ENCODE measurements at places on chromosomes 5 and 9.

DNA sequence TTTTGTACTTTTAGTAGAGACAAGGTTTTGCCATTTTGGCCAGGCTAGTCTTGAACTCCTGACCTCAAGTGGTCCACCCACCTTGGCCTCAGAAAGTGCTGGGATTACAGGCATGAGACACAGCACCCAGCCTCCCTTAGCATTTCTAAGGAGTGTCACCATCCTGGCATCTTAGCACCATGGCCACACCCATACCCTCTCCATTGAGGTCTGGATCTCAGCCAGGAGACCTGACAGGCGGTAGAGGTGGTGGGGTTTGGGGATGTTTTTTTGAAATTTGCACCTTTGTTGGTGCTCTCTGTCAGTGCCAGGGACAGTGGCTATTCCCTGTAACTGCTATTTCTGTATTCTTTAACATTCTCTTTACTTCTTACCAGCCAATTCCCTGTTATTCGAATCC, 72.5 kb downstream of the TRIM36 start:
- DNase-seq, result no peak

- no peak for DNase-seq
Observed at GRCh38 chr5:126016256-126016655, 407.0 kb upstream of the GRAMD2B start.

DNA sequence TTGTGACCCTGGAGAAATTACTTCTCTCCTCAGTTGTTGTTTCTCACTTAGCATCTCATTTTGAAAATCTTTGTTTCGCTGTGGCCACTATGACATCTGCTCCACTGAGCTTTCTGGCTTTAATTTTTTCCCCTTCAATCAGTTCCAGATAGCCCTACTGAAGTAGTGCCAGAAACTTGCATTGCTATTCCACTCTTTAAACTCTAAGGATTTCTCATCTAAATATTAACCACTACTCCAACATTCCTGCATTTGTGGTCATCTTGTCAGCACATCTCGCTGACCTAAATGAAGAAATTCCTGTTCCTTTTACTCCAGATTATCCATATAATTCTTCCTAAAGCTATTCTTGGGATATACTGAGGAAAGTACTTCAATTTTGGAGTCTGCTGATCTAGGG, 15.3 kb upstream of the NOL6 start:
- DNase-seq, result peak; percentile 79

- no peak for DNase-seq
Observed at GRCh38 chr9:103674271-103674670, 419.8 kb upstream of the SMC2 start.

GRCh38 chr9:82513242-82513751, 524.7 kb downstream of the SPATA31D1 start:
- peak; percentile 62 for DNase-seq

GRCh38 chr9:127013597-127013996, 99.0 kb downstream of the RALGPS1 start:
- peak; percentile 38 for DNase-seq

DNA sequence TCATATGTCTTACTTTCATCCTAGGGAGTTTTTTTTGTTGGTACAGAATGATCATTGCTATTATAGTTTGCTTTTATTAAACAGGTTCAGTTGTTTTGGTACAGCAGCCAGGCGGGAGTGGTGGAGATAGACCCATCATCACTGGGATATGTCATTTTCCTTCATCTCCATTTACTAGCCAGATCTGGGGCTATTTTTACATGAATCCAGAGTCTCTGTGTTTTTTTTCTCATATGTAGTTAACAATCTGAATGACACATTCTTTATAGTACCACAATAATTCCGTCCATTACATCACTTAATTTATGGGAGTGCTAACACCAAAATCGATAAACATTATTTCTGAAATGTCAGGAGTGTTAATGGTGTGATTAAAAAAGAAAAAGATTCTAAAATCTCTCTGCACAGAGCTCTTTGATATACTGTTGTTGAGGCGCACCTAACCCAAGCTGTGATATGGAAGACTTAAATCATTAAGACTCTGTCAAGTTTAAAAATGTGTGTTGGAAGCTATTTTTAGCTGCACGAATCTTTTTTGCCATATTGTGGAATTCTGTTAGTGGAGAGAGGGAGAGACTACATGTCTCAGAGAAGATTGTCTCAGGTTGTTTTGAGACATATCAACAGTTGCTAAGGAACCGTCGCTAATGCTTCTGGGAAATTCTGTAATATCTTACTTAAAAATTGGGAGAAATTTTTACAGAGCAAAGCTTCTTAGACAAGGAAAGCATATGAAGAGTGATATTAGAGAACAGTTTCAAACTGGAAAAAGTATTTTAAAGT, 59.6 kb downstream of the RPS23 start:
- peak; percentile 12 for DNase-seq

DNA sequence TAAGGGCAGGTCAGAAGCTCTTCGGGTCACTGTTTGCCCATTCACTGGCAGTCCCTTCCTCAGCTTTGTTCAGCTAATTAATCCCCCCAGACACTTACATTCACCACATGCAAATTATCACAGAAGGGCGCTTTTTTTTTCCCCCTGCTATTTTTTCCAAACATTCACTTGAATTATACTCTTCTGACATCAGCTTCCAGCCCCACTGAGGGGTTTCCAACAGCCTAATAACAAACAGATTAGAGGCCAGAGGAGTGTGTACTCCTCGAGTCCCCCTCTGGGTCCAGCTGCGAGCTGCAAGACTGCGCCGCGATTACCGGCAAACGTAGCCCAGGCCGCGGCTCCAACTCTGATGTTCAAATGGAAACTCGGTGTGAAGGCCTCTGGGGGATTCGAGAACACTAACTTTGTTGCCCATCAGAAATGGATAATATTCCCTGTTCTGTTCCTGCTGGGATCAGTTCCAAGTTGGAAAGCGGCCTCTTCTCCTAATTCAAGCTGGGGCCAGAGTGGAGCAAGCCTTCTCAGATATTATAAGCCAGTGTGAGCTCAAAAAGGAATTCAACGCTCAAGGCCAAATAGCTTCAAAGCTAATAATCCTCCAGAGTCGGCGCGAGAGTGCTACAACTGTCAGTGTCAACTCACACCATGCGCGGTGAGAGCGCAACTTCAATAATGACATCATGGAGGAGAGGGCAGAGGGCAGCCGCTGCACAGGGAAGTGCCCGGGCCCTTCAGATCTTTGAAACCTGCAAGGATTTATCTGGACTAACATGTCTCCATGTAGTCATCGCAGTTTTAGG, 560.8 kb downstream of the BNC2 start:
- DNase-seq, result peak; percentile 48

- no peak for DNase-seq
Observed at GRCh38 chr5:82360022-82360421, 81.9 kb upstream of the RPS23 start.

- no peak for DNase-seq
Observed at GRCh38 chr5:90112033-90112692, 297.4 kb downstream of the CETN3 start.

DNA sequence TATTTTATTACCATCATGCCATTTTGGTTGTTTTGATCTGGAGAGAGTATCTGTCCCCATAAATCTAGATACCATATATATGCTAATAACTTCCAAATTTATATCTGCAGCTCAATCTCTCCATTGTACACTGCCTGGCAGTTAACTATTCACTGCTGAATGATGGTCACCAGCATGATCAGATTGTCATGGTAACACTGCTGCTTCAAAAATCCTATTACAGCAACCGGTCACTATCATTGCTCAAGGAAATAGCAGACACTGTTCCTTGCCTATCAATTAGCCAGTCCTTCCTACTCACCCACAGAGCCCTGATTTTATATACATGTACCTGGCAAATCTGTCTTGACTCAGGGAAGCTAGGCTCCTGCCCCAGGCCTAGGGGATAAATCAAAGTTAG, 11.5 kb downstream of the REEP5 start:
- no peak for DNase-seq

DNA sequence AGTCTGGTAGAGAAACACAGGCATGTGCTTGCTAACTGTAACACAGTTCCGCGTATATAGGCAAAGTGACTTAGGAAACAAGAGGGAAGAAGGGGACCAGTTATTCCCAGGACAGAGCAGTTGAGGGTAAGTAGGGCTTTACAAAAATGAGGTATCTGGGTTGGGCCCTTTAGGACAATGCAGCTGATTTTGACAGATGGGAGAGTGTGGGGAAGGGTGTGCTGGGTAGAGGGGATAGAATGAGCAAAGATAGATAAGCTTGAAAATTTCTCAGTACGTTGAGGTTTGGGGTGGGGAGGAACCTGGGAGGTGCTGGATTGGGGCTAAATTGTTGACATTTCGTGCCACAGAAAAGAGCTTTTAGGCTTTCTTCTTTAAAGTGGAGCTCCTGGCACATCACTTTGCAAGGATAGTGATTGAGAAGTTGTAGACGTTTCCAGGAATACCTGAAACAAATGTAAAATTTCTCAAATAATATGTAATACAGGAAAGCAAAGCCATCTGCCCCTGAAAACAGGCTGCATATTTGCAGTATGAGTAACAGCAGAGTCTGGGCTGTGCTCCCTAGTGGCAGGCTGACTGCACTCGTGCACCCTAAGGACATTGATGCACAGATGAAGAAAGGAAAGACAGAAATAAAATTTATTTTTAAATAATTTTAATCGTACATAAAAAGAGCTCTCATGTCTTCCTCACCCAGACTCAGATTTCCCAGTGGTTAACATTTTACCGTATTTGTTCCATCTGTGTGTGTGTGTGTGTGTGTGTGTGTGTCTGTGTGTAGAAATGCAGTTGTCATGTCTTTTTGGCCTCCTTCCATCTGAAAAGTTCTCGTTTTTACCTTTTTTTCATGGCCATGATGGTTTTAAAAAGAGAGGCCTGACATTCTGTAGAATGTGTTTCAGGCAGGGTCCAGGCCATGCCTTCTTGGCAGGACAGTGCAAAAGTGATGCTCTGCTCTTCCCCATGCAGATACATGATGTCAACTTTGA, 144.9 kb upstream of the DMRT1 start:
- DNase-seq, result peak; percentile 85

GRCh38 chr9:107782789-107783188, 293.2 kb upstream of the KLF4 start:
- DNase-seq, result no peak

DNA sequence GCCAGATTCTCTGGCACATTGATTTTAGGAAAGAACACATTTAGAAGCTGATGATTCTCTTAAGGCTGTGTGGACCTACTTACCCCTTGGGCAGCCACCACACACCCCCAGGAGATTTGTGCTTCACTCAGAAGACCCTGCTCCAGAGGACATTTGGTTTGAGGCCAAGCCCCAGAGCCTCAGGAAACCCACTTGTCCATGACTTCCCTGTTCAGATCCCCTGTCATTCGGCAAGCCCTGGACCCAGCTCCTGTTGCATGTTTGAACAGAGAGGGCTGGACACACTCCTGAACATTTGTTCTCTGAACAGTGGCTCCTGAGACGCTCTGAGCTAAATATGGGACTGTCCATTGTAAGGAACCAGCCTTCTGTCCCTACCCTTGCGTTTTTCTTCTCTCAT, 82.1 kb downstream of the AMBP start:
- no peak for DNase-seq

DNA sequence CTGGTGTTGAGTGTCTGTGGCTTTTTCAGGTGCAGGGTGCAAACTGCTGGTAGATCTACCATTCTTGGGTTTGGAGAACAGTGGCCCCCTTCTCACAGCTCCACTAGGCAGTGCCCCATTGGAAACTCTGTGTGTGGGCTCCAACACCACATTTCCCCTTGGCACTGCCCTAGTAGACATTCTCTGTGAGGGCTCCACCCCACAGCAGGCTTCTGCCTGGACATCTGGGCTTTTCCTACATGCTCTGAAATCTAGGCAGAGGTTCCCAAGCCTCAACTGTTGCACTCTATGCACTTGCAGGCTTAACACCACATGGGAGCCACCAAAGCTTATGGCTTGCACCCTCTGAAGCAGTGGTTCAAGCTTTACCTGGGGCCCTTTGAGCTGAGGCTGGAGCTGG, 80.9 kb downstream of the BARX1 start:
- DNase-seq, result no peak

- peak; percentile 65 for DNase-seq
Observed at GRCh38 chr5:177973066-177973635, 22.9 kb downstream of the PROP1 start.

DNA sequence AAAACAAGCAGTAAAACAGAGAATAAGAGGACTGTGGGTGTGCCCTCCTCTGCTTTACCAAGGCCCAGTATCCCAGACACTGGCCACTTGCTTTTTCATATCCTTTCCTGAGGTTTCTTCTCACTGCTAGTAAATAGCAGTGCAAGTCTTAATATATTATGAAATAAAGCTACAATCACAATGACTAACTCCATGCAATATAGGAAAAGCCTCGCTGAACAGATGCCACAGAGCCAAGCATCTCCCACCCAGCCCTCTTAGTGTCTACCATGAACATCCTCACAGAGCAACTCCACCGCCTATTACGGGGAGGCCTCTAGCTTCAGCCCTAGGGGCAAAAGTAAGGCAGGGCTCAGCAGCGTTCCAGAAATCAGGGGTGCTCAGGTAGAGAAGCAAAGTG, 130.7 kb upstream of the LHFPL2 start:
- DNase-seq, result no peak

- DNase-seq, result peak; percentile 82
Observed at GRCh38 chr5:120678279-120678678, 214.2 kb downstream of the PRR16 start.

DNA sequence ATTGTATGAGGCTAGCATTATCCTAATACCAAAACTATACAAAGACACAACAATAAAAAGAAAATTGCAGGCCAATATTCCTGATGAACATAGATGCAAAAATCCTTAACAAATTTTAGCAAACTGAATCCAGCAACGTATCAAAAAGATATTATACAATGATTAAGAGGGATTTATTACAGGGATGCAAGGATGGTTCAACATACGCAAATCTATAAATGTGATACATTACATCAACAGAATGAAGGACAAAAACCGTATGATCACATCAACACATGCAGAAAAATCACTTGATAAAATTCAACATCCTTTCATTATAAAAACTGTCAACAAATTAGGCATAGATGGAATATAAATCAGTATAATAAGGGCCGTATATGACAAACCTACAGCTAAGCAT, 27.1 kb upstream of the ARL15 start:
- DNase-seq, result no peak

GRCh38 chr5:59180515-59180914, 597.6 kb downstream of the RAB3C start:
- no peak for DNase-seq

DNA sequence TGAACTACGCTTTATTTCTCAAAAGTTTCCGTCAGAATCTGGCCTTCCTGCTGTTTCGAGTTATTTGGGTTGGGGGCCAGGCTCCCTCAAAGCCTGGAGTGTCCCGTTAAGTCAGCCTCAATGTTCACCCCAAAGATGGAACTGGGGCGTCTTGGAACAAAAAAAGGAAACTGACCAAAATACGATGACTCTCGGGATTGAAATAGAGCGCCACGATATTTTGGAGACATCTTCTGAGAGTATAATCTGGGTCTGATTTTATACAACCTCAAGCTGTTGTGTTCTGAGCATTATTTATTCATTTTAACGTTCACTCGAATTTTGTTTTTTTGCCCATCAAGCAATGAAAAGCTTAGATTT, 28.1 kb downstream of the TLX3 start:
- DNase-seq, result no peak

GRCh38 chr5:139387611-139388197, 2.0 kb downstream of the MZB1 start:
- DNase-seq, result no peak
